ENCODE measurements at places on chromosomes 3 and 15.
A peak's percentile ranks its signal among the peaks of the same experiment; 100 is the strongest.

GRCh38 chr3:164049847-164050246 is 1028.4 kb downstream of the SI start:
- H3K4me3 ChIP-seq = no peak overlapping the region
- no peak overlapping the region for H3K27ac ChIP-seq
- no peaks in the 10 kb centered on the region for H3K27me3 ChIP-seq
- no peaks in the 10 kb centered on the region for H3K36me3 ChIP-seq
- no peak for DNase-seq
- no peaks in the 10 kb centered on the region for H3K4me1 ChIP-seq

DNA sequence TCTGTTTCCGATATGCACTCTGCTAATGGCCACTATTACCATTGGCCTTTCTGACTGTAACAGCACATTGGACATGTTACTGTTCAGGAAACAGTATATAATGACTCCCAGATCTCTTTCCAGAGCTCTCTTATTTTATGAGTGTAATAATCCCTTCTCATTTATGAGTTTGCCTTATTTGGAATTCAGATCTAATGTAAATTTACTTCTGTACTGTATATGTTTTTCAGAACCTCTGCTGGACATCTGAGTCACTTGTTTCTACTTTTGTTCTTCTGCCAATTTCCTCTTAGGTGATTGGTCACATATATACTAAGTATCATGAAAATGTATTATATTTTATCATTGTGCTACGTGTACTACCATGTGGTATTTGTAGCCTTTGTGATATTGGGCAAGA is 30.5 kb downstream of the RSRC1 start:
- no peak overlapping the region for H3K4me3 ChIP-seq
- no peak for DNase-seq
- no peaks in the 10 kb centered on the region for H3K4me1 ChIP-seq
- H3K27ac ChIP-seq = no peak overlapping the region
- no peaks in the 10 kb centered on the region for H3K27me3 ChIP-seq

- H3K27ac ChIP-seq = peak overlapping the region; percentile 28
- no peak overlapping the region for H3K4me3 ChIP-seq
- no peaks in the 10 kb centered on the region for H3K36me3 ChIP-seq
- H3K4me1 ChIP-seq = peaks cover 26% of the 10 kb centered on the region
- no peaks in the 10 kb centered on the region for H3K27me3 ChIP-seq
- DNase-seq = peak; percentile 49
Measured at GRCh38 chr3:61875046-61875844, 313.9 kb downstream of the PTPRG start.

GRCh38 chr3:119937229-119937628 is 155.3 kb downstream of the NR1I2 start:
- H3K27ac ChIP-seq = no peak overlapping the region
- no peaks in the 10 kb centered on the region for H3K27me3 ChIP-seq
- no peak overlapping the region for H3K4me3 ChIP-seq
- peak; percentile 12 for DNase-seq
- H3K36me3 ChIP-seq = no peaks in the 10 kb centered on the region

DNA sequence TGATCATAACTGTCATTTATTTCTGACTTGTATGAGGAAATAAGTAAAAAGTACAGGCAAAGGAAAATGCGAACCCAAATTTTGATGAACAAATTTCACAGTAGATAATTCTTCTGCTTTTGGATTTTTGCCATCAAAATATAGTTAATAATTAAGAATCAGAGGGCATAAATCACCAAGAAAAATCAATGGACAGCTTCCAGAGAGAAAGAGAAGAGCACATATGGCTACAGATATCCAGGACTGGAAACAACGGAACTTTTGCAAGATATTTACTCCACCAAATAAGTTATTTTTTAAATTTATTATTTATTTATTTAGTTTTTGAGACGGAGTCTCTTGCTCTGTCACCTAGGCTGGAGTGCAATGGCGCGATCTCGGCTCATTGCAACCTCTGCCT is 35.1 kb upstream of the NANOGP8 start:
- H3K36me3 ChIP-seq = no peaks in the 10 kb centered on the region
- H3K27ac ChIP-seq = no peak overlapping the region
- no peaks in the 10 kb centered on the region for H3K27me3 ChIP-seq
- H3K4me3 ChIP-seq = no peak overlapping the region

GRCh38 chr3:46998852-46999515 is 19.5 kb downstream of the NBEAL2 start:
- no peak overlapping the region for H3K27ac ChIP-seq
- no peak for DNase-seq
- no peaks in the 10 kb centered on the region for H3K27me3 ChIP-seq
- H3K4me1 ChIP-seq = no peaks in the 10 kb centered on the region
- no peak overlapping the region for H3K4me3 ChIP-seq
- no peaks in the 10 kb centered on the region for H3K36me3 ChIP-seq

- no peak for DNase-seq
- no peaks in the 10 kb centered on the region for H3K4me1 ChIP-seq
- H3K27me3 ChIP-seq = no peaks in the 10 kb centered on the region
- no peak overlapping the region for H3K4me3 ChIP-seq
- H3K27ac ChIP-seq = no peak overlapping the region
Measured at GRCh38 chr3:76552653-76553052, 487.2 kb upstream of the ROBO2 start.

DNA sequence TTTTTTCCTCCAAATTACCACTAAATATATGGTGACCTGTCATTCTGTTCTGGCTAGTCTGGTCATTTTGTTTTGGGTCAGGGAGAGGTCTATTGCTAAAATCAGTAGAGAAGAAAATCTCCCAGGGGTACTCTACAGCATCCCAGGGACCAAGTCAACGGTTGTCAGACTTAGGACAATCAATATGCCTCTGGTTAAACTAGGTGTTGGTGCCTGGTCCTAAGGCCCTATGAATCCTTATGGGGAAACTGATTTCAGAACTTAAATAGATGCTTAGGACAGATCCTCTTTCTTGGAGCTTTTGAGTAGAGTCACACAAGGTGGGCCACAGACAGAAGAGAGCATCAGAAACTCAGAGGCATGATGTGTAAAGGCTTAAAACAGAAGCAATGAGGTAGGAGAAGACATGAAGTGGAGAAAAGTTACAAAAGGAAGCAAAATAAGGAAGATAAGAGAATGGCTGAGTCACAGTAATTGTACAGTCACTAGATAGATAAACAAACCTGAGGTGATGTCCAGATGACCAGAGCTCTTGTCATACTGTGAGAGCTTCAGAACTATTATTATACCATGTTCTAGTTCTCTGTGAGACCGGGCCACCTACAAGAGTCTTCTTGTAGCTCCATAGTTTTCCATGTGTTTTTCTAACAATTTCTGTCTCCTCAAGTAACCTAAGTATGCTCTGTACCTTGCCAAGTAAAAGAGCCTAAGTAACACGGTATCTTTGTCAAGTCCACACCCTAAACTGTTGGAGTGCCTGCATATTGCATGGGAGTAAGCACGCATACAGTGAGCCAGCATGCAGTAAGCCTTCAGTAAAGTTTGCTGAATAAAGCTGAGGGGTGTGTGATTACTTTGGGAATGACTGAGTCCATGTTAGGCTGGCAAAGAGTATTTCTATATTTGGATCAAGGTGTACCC is 44.6 kb upstream of the LEKR1 start:
- no peak overlapping the region for H3K4me3 ChIP-seq
- H3K27me3 ChIP-seq = no peaks in the 10 kb centered on the region
- DNase-seq = no peak
- no peaks in the 10 kb centered on the region for H3K36me3 ChIP-seq

DNA sequence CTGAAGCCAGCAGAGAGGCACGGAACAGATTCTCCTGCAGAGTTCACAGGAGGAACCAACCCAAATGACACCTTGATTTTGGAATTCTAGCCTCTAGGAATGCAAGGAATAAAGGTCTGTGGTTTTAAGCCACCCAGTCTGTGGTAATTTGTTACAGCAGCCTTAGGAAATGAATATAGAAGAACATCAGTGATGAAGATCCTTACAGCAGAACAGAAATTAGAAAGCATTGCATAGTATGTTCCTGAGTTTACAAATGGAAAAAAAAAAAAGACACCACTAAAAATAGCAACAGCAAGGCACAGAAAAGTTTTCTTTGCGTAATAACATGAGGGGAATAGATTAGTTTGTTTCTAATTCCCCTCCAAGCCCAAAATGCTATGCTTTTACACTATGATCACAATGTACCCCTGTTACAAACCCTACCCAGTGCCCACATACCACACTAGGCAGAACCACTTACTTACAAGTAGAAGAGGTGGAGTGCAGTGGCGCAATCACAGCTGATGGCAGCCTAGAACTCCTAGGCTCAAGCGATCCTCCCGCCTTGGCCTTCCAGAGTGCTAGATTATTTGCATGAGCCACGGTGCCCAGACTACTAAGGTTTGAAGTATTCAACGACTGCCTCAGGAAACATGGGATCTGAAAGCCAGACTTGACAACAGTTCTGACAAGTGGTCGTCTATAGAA is 84.3 kb downstream of the SHQ1 start:
- no peaks in the 10 kb centered on the region for H3K36me3 ChIP-seq
- H3K27me3 ChIP-seq = no peaks in the 10 kb centered on the region
- H3K4me3 ChIP-seq = no peak overlapping the region
- DNase-seq = no peak
- no peak overlapping the region for H3K27ac ChIP-seq

DNA sequence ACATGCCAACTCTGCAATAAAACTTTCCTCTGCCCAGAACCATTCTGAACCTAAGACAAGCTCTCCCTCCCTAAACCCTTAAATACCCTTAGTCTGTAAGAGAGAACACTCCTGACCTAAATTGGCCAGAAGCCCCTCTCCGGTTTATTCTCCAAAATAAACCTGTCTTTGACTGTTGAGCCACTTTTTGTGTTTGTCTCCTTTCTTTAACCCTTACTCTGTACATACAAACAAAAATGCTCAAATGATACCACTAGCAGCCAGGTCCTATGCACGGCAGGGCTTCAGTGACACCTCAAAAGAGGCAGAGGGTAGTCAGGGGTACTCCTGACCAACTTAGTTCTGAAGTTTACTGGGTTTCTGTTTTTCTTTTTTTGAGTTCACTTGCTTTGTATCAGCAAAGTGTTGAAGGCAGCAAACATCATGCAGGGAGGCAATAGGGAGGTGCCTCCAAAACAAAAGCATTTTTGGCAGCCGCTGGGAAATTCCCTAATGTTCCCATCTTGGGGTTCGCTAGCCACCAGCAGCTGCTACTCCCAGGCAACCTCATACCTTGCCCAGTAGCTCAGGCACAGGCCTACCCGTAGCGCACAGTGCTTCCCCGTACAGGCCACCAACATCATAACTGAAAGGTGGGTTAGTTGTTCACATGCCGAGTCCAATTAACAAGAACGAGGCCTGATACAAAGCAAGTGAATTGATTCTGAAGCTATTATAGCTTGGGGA is 62.9 kb upstream of the GCNT3 start:
- H3K36me3 ChIP-seq = no peaks in the 10 kb centered on the region
- no peak overlapping the region for H3K4me3 ChIP-seq
- peaks cover 9% of the 10 kb centered on the region for H3K4me1 ChIP-seq
- no peak overlapping the region for H3K27ac ChIP-seq
- no peak for DNase-seq

GRCh38 chr3:45852828-45853227 is 10.9 kb upstream of the LZTFL1 start:
- H3K27me3 ChIP-seq = no peaks in the 10 kb centered on the region
- peaks cover 37% of the 10 kb centered on the region for H3K4me1 ChIP-seq
- H3K27ac ChIP-seq = peak overlapping the region; percentile 63
- H3K4me3 ChIP-seq = peak overlapping the region; percentile 4
- DNase-seq = peak; percentile 92
- no peaks in the 10 kb centered on the region for H3K36me3 ChIP-seq

- H3K27me3 ChIP-seq = no peaks in the 10 kb centered on the region
- no peak overlapping the region for H3K4me3 ChIP-seq
- H3K36me3 ChIP-seq = no peaks in the 10 kb centered on the region
- no peak for DNase-seq
- no peaks in the 10 kb centered on the region for H3K4me1 ChIP-seq
- no peak overlapping the region for H3K27ac ChIP-seq
Measured at GRCh38 chr15:64004587-64004986, 41.7 kb downstream of the DAPK2 start.

- no peak for DNase-seq
- H3K27ac ChIP-seq = no peak overlapping the region
- no peak overlapping the region for H3K4me3 ChIP-seq
- H3K4me1 ChIP-seq = no peaks in the 10 kb centered on the region
Measured at GRCh38 chr3:60246361-60246760, 1004.9 kb downstream of the FHIT start.

DNA sequence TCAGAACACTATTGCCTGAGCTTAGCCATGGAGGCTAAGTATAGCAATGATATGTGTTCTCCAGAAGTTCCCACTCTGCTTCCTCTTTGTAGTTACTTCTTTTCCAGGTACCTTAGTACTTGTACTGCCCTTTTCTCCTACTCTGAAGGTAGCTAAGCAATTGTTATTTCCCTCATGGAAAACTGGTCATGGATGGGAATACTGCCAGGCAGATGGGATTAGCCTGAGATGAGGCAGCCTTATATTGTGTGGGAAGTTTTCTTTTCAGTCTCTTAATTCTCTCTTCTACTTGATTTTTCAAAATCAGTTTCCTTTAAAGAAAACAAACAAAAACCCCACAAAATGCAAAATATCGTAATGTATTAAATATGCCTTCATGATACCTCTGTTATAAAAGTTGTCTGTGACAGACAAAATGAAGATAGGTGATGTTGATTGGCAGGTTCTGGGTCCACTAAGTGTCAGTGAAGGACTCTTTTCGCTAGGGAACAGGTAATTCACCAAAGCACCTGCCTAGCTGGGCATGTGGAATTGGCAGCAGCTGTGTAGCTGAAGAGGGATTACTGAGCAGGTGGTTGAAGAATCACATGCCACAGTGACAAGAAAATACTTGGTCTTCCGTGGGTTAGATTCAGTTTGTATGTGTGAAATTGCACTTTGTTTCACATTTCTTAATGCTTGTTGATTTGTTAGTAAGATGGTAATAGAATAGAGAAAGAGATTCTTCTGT is 4.1 kb downstream of the ZNF609 start:
- no peaks in the 10 kb centered on the region for H3K36me3 ChIP-seq
- H3K27me3 ChIP-seq = no peaks in the 10 kb centered on the region
- peak overlapping the region; percentile 5 for H3K4me3 ChIP-seq

DNA sequence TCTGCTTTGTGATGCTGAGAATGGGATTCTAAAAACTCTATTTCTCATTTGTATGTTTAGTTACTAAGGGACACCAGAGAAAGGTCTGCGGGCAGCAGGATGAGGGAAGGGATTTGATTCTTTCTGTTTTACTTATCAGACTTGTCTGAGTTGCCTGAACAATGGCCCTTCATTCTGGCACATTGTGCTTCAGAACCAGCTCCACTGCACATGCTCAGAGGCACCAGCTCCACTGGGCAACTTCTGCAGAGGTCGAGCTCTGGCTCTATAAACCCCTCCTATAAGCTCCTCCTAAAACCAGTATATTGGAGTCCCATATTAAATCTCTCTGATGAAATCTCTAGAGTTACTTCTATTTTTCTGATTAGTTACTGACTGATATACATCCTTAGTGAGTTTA is 453.2 kb upstream of the CDIN1 start:
- no peak overlapping the region for H3K4me3 ChIP-seq
- no peak overlapping the region for H3K27ac ChIP-seq
- no peak for DNase-seq
- no peaks in the 10 kb centered on the region for H3K36me3 ChIP-seq

DNA sequence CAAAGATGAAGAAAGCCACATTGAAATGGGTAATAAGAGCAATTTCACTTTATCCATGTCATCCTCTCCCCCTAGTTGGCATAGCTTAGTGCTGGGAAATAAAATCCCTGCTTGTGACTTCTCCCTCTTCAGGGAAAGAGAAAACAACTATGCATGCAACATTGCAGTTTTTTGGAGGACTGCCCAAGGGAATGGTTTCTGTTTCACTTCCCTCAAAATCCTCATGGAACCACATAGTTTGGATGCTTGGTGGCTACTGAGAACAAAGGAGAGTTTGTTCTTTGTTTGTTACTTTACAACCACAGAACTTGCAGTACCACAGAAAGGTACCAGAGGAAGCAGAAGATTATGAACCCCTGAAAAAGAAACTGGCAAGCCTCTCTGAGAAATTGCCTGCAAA is 384.6 kb upstream of the RORA start:
- no peak overlapping the region for H3K4me3 ChIP-seq
- no peaks in the 10 kb centered on the region for H3K36me3 ChIP-seq
- no peaks in the 10 kb centered on the region for H3K4me1 ChIP-seq
- H3K27me3 ChIP-seq = no peaks in the 10 kb centered on the region
- no peak for DNase-seq
